HCT116 (cell line): ENCODE measurements at places on chromosomes 12 and 14. TPM values are rescaled to one million over a fixed set of nuclear protein-coding genes. Genes with fewer than 3 reads are reported as not detected.

CLEC1B gene
- total RNA-seq: not detected

KCNH5 gene
- not detected for total RNA-seq

HVCN1 gene
- total RNA-seq: 0.15 TPM

TMEM30B gene
- total RNA-seq: 0.12 TPM

ADAMTS20 gene
- not detected for total RNA-seq

EPYC gene
- total RNA-seq: not detected

PSME1 gene
- 174 TPM for total RNA-seq

SLC24A4 gene
- not detected for total RNA-seq

NEK9 gene
- total RNA-seq: 64.4 TPM

HCAR2 gene
- not detected for total RNA-seq

GRCh38 chr12:98228683-98229539, 286.5 kb upstream of the TMPO start:
- H3K4me3 ChIP-seq: no peak overlapping the region
- H3K36me3 ChIP-seq: no peaks in the 10 kb centered on the region
- H3K27me3 ChIP-seq: peaks cover 18% of the 10 kb centered on the region; the same call in 1 of the 2 replicates
- no peaks in the 10 kb centered on the region for H3K4me1 ChIP-seq

- DNase-seq: no peak
- H3K27ac ChIP-seq: no peak overlapping the region
- H3K4me3 ChIP-seq: no peak overlapping the region
- H3K36me3 ChIP-seq: no peaks in the 10 kb centered on the region
- H3K27me3 ChIP-seq: no peaks in the 10 kb centered on the region
These were observed 33.7 kb upstream of the HELB start for GRCh38 chr12:66268562-66268961.

- H3K27me3 ChIP-seq: no peaks in the 10 kb centered on the region
- no peaks in the 10 kb centered on the region for H3K36me3 ChIP-seq
- H3K27ac ChIP-seq: no peak overlapping the region
These were observed 1.2 kb downstream of the PIANP start for GRCh38 chr12:6699259-6699988.

- no peaks in the 10 kb centered on the region for H3K4me1 ChIP-seq
- H3K36me3 ChIP-seq: no peaks in the 10 kb centered on the region
- no peak for DNase-seq
- H3K27ac ChIP-seq: no peak overlapping the region
- no peaks in the 10 kb centered on the region for H3K27me3 ChIP-seq
- H3K4me3 ChIP-seq: no peak overlapping the region
These were observed 140.9 kb downstream of the NTS start for GRCh38 chr12:86015026-86015425.

DNA sequence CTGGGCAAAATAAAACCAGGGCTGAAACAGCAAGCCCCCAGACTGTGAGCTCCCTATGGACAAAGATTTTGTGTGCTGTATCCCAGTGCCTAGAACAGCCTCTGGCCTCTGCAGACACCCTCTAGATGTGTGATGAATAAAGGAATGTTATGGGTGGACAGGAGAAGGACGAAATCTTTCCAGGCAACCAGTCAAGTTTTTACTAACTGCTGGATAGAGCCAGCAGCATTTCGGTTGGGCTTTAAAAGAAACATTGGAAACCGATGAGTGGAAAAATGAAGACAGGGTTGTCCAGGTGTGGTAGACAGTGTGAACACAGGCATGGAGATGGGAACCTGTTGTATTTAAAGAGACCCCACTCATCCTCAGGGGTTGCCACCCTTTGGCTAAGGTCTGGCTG, 4.0 kb downstream of the CHGA start:
- H3K36me3 ChIP-seq: no peaks in the 10 kb centered on the region
- peaks cover 11% of the 10 kb centered on the region; the same call in 1 of the 2 replicates for H3K27me3 ChIP-seq
- no peak overlapping the region for H3K27ac ChIP-seq
- H3K4me3 ChIP-seq: no peak overlapping the region

DNA sequence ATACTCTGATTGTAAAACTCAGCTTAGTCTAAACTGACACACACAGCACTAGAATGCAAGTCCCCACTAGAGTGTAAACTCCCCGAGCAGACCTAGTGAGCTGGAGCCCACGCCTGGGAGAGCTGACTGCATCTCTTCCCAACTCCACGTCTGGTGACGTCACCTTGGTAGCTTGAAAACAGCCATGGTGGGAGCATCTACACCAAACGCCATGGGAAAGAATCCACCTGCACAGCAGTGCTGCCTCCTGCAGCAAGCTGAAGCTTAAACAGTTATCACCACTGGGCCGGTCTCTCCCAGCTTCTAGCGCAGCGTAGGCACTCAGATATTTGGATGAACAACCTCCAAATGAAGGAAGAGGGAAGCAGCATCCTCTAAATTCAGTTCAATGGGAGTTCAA, 4.3 kb upstream of the PAPLN start:
- no peaks in the 10 kb centered on the region for H3K4me1 ChIP-seq
- no peaks in the 10 kb centered on the region for H3K36me3 ChIP-seq
- no peak overlapping the region for H3K27ac ChIP-seq
- DNase-seq: no peak

DNA sequence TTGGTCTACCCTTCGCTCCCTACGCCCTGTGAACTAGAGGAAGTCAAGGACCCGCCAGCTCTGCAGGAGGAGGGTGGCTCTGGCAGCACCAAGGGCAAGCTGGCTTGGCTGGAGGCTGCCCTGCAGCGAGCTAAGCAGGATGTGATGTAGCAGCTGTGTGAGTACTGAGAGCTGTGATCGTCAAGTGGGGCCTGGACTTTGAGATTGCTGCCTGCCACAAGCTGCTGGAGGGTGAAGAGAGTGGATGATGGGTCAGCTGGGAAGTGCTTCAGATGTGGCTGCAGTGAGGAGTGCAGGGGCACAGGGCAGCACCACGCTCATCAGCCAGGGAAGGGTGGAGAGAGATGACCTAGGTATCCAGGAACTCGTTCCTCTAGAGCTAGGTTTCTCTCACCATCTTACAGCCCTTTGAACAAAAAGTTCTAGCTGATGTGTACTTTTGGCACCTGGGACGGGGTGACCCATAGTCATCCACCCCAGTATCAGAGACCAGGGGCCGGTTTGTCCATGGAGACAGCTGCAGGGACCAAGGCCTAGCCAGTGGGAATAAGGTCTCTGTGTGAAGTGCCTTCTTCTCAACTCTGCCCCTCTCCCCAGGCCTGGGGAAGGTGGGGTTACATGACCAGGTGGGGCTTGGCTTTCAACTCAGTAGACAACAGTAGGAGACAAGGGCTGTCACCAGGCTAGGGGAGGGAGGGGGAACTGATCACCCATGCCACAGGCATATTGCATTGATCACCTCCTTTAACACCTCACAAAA, 3.2 kb downstream of the KRT86 start:
- no peak overlapping the region for H3K4me3 ChIP-seq
- H3K27me3 ChIP-seq: no peaks in the 10 kb centered on the region
- H3K27ac ChIP-seq: no peak overlapping the region
- H3K36me3 ChIP-seq: no peaks in the 10 kb centered on the region
- peaks cover 41% of the 10 kb centered on the region for H3K4me1 ChIP-seq
- no peak for DNase-seq

DNA sequence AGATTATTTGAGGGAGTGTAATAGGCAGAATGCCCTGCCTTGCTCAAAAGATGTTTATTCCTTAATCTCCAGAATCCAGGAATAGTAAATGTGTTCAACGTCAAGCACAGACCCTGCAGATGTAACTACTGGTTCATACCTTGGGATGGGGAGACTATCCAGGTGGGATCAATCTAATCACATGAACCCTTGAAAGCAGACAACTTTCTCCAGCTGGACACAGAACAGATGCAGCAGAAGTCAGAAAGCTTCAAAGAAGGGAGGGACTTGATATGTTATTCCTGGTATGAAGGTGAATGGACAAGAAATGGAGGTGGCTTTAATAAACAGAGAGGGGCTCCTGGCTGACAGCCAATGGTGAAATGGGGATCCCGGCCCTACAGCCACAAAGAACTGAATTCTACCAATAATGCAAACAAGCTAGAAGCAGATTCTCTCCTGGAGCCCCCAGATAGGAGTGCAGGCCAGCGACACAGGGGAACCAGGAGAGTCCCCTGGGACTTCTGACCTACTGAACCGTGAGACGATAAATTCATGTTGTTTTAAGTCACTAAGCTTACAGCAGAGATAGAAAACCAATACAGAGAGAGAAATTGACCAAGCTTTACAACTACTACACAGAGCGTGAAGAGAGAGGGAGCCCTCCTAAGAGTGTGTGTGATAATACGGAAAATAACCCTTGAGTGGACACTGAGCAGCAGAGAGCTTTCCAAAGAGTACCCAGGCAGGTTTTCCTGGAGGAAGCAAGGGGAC, 133.5 kb upstream of the TMEM132C start:
- H3K4me3 ChIP-seq: no peak overlapping the region
- H3K27me3 ChIP-seq: no peaks in the 10 kb centered on the region
- DNase-seq: no peak
- H3K27ac ChIP-seq: no peak overlapping the region

GRCh38 chr12:59484575-59484974, 111.3 kb upstream of the SLC16A7 start:
- H3K27ac ChIP-seq: no peak overlapping the region
- no peaks in the 10 kb centered on the region for H3K36me3 ChIP-seq
- H3K27me3 ChIP-seq: no peaks in the 10 kb centered on the region
- H3K4me1 ChIP-seq: no peaks in the 10 kb centered on the region
- DNase-seq: no peak

GRCh38 chr12:22051114-22051698, 5.2 kb downstream of the CMAS start:
- no peak overlapping the region for H3K27ac ChIP-seq
- DNase-seq: no peak
- no peaks in the 10 kb centered on the region; the same call in 1 of the 2 replicates for H3K36me3 ChIP-seq

- H3K4me3 ChIP-seq: no peak overlapping the region
- no peaks in the 10 kb centered on the region for H3K27me3 ChIP-seq
These were observed 360.9 kb downstream of the KCNH5 start for GRCh38 chr14:62684376-62684775.

GRCh38 chr12:24697295-24697694, 251.6 kb downstream of the BCAT1 start:
- no peaks in the 10 kb centered on the region for H3K27me3 ChIP-seq
- no peak for DNase-seq
- H3K27ac ChIP-seq: no peak overlapping the region

DNA sequence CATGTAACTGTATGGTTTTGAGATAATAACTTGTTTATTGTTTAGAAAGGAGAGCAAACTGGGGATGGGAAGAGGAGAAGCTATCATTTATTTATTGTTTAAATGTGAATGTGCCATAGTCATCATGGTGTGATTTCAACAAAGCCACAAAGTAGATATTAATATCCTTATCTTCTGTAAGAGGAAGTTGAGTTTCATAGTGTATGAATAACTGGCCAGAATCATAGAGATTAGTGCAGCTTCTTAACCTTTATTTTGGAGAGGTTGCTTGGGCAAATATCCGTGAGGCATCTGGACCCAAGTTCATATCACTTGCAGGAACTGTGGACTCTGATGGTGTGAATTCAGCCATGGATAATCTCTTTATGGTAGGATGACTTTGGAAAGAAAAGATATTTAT, 26.8 kb upstream of the LYZ start:
- no peak overlapping the region for H3K27ac ChIP-seq
- H3K27me3 ChIP-seq: no peaks in the 10 kb centered on the region
- no peak for DNase-seq
- no peak overlapping the region for H3K4me3 ChIP-seq

DNA sequence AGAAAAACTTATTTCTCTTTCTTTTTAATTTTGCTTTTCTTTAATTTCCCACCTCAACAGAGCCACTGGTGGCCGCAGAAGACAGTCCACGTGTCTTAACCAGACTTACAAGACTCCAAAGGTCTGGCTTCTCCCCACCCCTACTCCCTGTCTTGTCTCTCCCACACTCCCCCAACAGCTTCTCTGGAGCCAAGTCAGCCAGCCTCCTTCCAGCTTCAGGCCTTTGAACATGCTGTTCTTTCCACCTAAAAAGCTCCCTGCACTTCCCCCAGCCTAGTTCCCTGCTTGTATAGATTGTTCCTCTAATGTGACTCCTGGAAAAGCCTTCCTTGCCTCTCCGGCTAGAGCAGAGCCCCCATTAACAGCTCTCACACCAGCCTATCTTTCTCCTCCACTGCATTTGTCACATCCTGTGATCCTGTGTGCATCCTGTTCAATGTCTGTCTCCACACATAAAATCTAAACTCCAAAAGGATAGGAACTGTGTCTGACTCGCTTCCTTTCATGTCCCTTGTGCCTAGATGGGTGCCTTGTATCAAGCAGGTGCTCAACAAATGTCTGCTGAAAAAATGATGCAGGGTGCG, 7.8 kb upstream of the DYNLL1 start:
- H3K27me3 ChIP-seq: no peaks in the 10 kb centered on the region
- H3K27ac ChIP-seq: no peak overlapping the region
- DNase-seq: no peak

DNA sequence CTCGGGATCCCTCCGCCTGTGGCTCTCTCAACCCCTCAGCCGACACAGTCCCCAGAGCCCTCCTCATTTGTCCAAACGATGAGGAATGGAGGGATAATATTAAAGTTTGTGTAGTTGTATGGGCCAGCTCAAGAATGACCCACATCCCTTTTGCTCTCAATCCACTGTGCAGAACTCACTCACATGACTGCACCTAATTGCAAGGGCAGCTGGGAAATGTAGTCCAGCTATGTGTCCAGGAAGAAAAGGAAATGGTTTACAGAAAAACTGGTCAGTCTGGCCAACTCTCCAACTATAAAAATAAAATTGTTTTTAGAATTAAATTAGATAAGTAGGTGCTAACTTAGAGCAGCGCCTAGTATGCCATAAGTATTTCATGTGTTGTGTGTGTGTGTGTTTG, 66.6 kb downstream of the GALNT8 start:
- no peaks in the 10 kb centered on the region for H3K36me3 ChIP-seq
- H3K4me1 ChIP-seq: no peaks in the 10 kb centered on the region
- H3K27me3 ChIP-seq: peaks cover 37% of the 10 kb centered on the region

GRCh38 chr14:99026471-99026870, 245.5 kb downstream of the BCL11B start:
- DNase-seq: peak; percentile 94
- H3K4me3 ChIP-seq: peak overlapping the region; percentile 38
- peaks cover 12% of the 10 kb centered on the region; the same call in 1 of the 2 replicates for H3K4me1 ChIP-seq
- H3K27me3 ChIP-seq: no peaks in the 10 kb centered on the region
- H3K27ac ChIP-seq: 0 out of 2 replicates have a peak overlapping the region, but pooled peaks have one; percentile 21

- no peak for DNase-seq
- no peaks in the 10 kb centered on the region for H3K4me1 ChIP-seq
- H3K36me3 ChIP-seq: no peaks in the 10 kb centered on the region
- no peak overlapping the region for H3K27ac ChIP-seq
- no peak overlapping the region for H3K4me3 ChIP-seq
These were observed 121.6 kb upstream of the MED13L start for GRCh38 chr12:116399055-116399454.

GRCh38 chr14:104593710-104594136, 10.8 kb downstream of the TMEM179 start:
- no peak overlapping the region for H3K4me3 ChIP-seq
- no peak overlapping the region for H3K27ac ChIP-seq
- no peak for DNase-seq
- H3K4me1 ChIP-seq: no peaks in the 10 kb centered on the region

- H3K27ac ChIP-seq: no peak overlapping the region
- H3K4me3 ChIP-seq: no peak overlapping the region
- DNase-seq: no peak
- no peaks in the 10 kb centered on the region for H3K4me1 ChIP-seq
- H3K36me3 ChIP-seq: no peaks in the 10 kb centered on the region
These were observed 113.8 kb downstream of the PIK3C2G start for GRCh38 chr12:18375131-18375530.

GRCh38 chr12:123807670-123808069, 45.6 kb downstream of the DNAH10 start:
- no peaks in the 10 kb centered on the region for H3K36me3 ChIP-seq
- H3K27me3 ChIP-seq: no peaks in the 10 kb centered on the region
- no peaks in the 10 kb centered on the region; the same call in 1 of the 2 replicates for H3K4me1 ChIP-seq

GRCh38 chr12:544142-544541, 84.4 kb downstream of the B4GALNT3 start:
- no peak overlapping the region for H3K4me3 ChIP-seq
- DNase-seq: no peak
- no peaks in the 10 kb centered on the region for H3K36me3 ChIP-seq
- no peak overlapping the region for H3K27ac ChIP-seq
- no peaks in the 10 kb centered on the region for H3K27me3 ChIP-seq
